ENCODE measurements at places on chromosomes 12 and 14.

- H3K27me3 ChIP-seq: no peaks in the 10 kb centered on the region
- H3K4me3 ChIP-seq: no peak overlapping the region
- no peaks in the 10 kb centered on the region for H3K4me1 ChIP-seq
- no peak overlapping the region for H3K27ac ChIP-seq
- no peaks in the 10 kb centered on the region for H3K36me3 ChIP-seq
Observed at GRCh38 chr14:94598816-94599655, 13.2 kb upstream of the SERPINA3 start.

DNA sequence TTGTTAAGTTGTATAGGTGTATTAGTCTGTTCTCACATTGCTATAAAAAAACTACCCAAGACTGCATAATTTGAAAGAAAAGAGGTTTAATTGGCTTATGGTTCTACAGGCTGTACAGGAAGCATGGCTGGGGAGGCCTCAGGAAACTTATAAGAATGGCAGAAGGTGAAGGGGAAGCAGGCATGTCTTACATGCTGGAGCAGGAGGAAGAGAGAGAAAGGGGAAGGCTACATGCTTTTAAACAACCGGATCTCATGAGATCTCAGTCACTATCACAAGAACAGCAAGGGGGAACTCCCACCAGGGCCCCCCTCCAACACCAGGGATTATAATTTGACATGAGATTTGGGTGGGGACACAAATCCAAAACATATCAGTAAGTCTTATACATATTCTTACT lies 60.5 kb upstream of the OR10AD1 start:
- H3K4me1 ChIP-seq: no peaks in the 10 kb centered on the region
- H3K27ac ChIP-seq: no peak overlapping the region
- no peaks in the 10 kb centered on the region for H3K36me3 ChIP-seq
- H3K27me3 ChIP-seq: no peaks in the 10 kb centered on the region

- no peak overlapping the region for H3K4me3 ChIP-seq
- no peak overlapping the region for H3K27ac ChIP-seq
- no peaks in the 10 kb centered on the region for H3K4me1 ChIP-seq
- H3K27me3 ChIP-seq: peaks cover 8% of the 10 kb centered on the region
- H3K36me3 ChIP-seq: no peaks in the 10 kb centered on the region
- no peak for DNase-seq
Observed at GRCh38 chr12:2168808-2169207, 116.0 kb downstream of the CACNA1C start.

DNA sequence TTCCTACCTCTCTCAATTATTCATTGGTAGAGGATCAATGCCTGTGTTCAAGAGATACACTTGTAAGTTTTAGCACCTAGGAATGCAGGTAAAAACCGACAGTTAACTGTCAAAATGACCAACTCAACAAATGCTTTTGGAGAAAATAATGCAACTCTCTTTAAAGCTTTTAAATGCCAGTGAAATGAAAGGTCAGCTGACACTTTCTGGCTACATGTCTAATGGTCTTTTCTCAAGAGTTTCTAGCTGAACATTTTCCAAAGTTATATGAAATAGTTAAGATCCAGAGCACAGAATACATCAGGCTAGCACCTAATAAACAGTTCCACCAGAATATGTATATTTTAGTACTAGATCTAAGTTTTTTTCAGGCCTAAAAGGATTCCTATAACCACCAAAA lies 2.0 kb downstream of the CSRNP2 start:
- H3K27me3 ChIP-seq: no peaks in the 10 kb centered on the region
- peaks cover 2% of the 10 kb centered on the region for H3K36me3 ChIP-seq
- no peak for DNase-seq
- H3K4me1 ChIP-seq: peaks cover 19% of the 10 kb centered on the region

DNA sequence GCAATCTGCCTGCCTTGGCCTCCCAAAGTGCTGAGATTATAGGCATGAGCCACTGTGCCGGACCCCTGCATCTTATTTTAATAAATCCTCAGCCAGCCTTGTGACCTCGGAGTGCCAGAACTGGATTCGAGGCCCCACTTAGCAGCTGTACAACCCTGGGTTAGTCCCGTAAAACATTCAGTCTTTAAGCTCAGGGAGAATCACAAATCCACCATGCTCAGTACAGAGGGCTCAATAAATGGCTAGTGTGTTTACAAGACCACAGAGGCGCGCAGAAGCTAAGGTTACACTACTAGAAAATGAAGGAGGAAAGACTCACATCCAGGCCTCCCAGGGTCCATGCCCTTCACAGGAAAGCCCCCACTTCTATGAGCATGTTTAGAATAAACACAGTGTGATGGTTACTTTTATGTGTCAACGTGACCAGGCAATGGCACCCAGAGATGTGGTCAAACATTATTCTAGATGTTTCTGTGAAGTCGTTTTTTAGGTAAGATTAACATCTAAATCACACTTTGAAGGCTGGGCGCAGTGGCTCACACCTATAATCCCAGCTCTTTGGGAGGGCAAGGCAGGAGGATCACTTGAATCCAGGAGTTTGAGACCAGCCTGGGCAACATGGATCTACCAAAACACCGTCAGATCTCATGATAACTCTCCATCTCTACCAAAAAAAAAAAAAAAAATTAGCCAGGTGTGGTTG lies 55.3 kb downstream of the CLMN start:
- no peaks in the 10 kb centered on the region for H3K27me3 ChIP-seq
- DNase-seq: no peak
- no peak overlapping the region for H3K4me3 ChIP-seq
- H3K36me3 ChIP-seq: no peaks in the 10 kb centered on the region

DNA sequence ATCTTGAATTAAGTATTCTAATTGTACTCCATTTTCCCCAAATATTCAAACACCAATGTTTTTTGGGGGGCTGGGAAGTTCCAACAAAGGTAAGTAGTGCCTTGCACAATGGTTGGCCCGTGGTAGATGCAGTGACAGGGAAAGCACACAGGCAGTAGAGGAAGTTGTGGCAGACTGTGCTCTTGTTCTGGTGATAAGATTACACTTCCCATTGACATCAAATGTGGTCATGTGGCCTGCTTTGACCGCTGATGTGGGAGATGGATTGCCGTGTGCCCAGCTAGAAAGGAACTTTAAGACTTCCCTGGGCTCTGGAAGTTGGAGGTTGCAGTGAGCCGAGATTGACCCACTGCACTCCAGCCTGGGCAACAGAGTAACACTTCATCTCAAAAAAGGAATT lies 223.8 kb downstream of the VRK1 start:
- no peak overlapping the region for H3K27ac ChIP-seq
- no peaks in the 10 kb centered on the region for H3K36me3 ChIP-seq
- H3K4me1 ChIP-seq: peaks cover 10% of the 10 kb centered on the region

DNA sequence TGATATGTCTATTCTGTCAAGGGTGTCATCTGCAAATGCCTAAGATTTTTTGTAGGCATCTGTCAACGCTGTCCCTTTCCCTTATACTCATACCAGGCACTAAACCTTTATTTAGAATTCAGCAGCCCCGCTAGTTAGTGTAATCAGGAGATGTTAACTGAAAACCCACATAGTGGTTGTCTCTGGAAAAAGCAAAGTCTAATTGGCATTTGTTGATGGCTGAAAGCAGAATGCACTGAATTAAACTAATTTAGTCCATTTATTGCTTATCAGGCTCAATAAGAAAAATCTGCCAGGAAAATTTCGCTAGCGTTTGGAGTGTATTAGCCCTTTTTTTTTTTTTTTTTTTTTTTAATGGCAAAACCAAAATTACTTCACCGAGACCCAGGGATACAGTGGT lies 34.5 kb downstream of the TDP1 start:
- peaks cover 11% of the 10 kb centered on the region for H3K36me3 ChIP-seq
- no peaks in the 10 kb centered on the region for H3K4me1 ChIP-seq
- H3K4me3 ChIP-seq: no peak overlapping the region
- H3K27me3 ChIP-seq: no peaks in the 10 kb centered on the region
- H3K27ac ChIP-seq: no peak overlapping the region
- no peak for DNase-seq

- H3K27me3 ChIP-seq: no peaks in the 10 kb centered on the region
- H3K4me3 ChIP-seq: no peak overlapping the region
- no peaks in the 10 kb centered on the region for H3K36me3 ChIP-seq
- no peak overlapping the region for H3K27ac ChIP-seq
- no peaks in the 10 kb centered on the region for H3K4me1 ChIP-seq
Observed at GRCh38 chr12:31456562-31456961, 130.6 kb upstream of the SINHCAF start.

- H3K36me3 ChIP-seq: no peaks in the 10 kb centered on the region
- H3K27me3 ChIP-seq: no peaks in the 10 kb centered on the region
- no peaks in the 10 kb centered on the region for H3K4me1 ChIP-seq
- H3K4me3 ChIP-seq: no peak overlapping the region
- no peak overlapping the region for H3K27ac ChIP-seq
Observed at GRCh38 chr14:23209651-23210423, 26.4 kb upstream of the SLC7A8 start.

DNA sequence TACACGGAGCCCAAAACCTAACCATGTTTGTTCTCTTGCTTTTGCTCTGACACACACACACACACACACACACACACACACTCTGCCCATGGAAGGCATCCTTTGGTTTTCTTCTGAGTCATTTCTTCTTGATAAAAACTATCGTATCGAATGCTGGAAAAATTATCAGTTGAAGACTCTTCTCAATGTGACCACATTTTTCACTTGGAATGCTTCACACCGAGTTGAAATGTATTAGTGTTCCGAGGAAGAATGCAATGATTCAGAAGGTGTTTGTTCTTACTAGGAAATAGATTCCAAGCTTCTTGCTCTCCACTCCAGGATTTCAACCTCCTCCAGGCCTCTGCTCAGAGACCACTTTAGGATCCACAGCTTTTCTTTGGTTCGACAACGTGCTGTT lies 226.3 kb downstream of the MON2 start:
- peaks cover 3% of the 10 kb centered on the region for H3K27me3 ChIP-seq
- no peak overlapping the region for H3K4me3 ChIP-seq
- no peak overlapping the region for H3K27ac ChIP-seq
- H3K4me1 ChIP-seq: no peaks in the 10 kb centered on the region
- DNase-seq: no peak
- H3K36me3 ChIP-seq: no peaks in the 10 kb centered on the region

- H3K27ac ChIP-seq: no peak overlapping the region
- peaks cover 3% of the 10 kb centered on the region for H3K36me3 ChIP-seq
- H3K4me3 ChIP-seq: no peak overlapping the region
- H3K27me3 ChIP-seq: no peaks in the 10 kb centered on the region
- no peaks in the 10 kb centered on the region for H3K4me1 ChIP-seq
Observed at GRCh38 chr12:26761775-26762174, 71.2 kb downstream of the ITPR2 start.

DNA sequence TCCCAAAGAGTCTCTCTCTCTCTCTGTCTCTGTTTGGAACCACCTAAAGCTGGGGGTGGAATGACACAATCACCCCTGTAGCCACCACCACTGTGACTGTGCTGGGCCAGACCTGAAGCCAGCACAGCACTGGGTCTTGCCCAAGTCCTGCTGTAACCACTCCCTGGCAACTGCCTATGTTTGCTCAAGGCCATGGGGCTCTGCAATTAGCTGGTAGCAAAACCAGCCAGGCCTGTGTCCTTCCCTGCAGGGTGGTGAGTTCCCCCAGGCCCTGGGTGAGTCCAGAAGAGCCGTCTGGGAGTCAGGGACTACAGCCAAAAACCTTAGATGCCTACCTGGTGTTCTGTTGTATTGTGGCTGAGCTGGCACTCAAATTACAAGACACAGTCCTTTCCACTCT lies 50.8 kb downstream of the DGLUCY start:
- DNase-seq: no peak
- no peaks in the 10 kb centered on the region for H3K4me1 ChIP-seq
- no peak overlapping the region for H3K4me3 ChIP-seq
- no peaks in the 10 kb centered on the region for H3K27me3 ChIP-seq
- H3K27ac ChIP-seq: no peak overlapping the region

GRCh38 chr12:22051114-22051698 lies 5.2 kb downstream of the CMAS start:
- no peak for DNase-seq
- no peaks in the 10 kb centered on the region for H3K27me3 ChIP-seq
- H3K27ac ChIP-seq: no peak overlapping the region
- H3K36me3 ChIP-seq: no peaks in the 10 kb centered on the region
- no peaks in the 10 kb centered on the region for H3K4me1 ChIP-seq

- H3K4me3 ChIP-seq: no peak overlapping the region
- H3K27me3 ChIP-seq: no peaks in the 10 kb centered on the region
- H3K27ac ChIP-seq: no peak overlapping the region
- H3K36me3 ChIP-seq: no peaks in the 10 kb centered on the region
- no peaks in the 10 kb centered on the region for H3K4me1 ChIP-seq
Observed at GRCh38 chr14:32607399-32607798, 278.3 kb downstream of the AKAP6 start.

- no peaks in the 10 kb centered on the region for H3K4me1 ChIP-seq
- DNase-seq: no peak
- no peaks in the 10 kb centered on the region for H3K27me3 ChIP-seq
- no peak overlapping the region for H3K4me3 ChIP-seq
- no peak overlapping the region for H3K27ac ChIP-seq
Observed at GRCh38 chr12:39830852-39831520, 211.4 kb upstream of the ABCD2 start.

DNA sequence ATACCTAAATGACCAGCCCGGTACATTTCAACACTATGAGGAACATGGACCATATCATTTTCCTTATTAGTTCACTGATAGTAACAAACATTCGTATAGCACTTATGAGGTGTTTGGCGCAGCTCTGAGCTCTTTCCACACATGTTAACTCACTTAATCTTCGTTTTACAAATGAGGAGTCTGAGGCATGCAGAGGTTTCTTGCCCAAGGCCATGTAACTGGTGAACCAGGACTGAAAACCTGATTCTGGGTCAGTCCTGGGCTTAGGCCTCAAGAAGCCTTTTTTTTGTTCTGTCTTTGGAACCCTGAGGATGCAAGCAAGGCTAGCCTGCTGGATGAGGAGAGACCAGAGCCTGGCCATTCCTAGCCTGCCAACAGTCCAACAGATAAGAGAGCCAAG lies 55.0 kb downstream of the C14orf132 start:
- H3K27me3 ChIP-seq: no peaks in the 10 kb centered on the region
- H3K4me3 ChIP-seq: no peak overlapping the region
- H3K36me3 ChIP-seq: no peaks in the 10 kb centered on the region
- no peak overlapping the region for H3K27ac ChIP-seq
- no peak for DNase-seq

DNA sequence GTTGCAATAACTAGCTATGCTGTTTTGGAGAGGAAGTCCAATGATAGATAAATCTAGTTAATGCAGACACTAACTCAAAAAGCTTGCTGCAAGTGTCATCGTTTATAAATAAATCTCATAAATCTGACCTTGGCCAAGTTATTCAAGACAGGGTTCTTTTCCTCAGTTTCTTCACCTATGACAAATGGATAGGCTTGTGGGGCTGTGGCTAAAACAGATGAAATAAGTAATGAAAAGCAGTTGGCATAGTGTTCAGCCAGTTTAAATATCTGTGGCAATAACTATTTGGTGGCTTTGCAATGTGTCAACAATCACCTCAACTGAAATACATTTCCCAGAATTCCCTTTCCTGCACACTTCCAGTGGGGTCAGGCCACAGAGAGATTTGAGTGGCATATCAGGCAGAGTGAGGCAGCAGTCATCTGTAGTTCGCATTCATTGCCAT lies 169.9 kb downstream of the DYRK2 start:
- H3K27me3 ChIP-seq: no peaks in the 10 kb centered on the region
- no peak for DNase-seq
- no peaks in the 10 kb centered on the region for H3K4me1 ChIP-seq
- no peaks in the 10 kb centered on the region for H3K36me3 ChIP-seq
- H3K4me3 ChIP-seq: no peak overlapping the region

- no peak overlapping the region for H3K4me3 ChIP-seq
- no peaks in the 10 kb centered on the region for H3K4me1 ChIP-seq
- no peak for DNase-seq
- H3K36me3 ChIP-seq: no peaks in the 10 kb centered on the region
- H3K27ac ChIP-seq: no peak overlapping the region
Observed at GRCh38 chr14:34338056-34338455, 124.0 kb downstream of the SPTSSA start.

All from T-cell (primary cell).